Pons (tissue), 1 donor: ENCODE measurements at places on chromosomes 4 and X.

DNA sequence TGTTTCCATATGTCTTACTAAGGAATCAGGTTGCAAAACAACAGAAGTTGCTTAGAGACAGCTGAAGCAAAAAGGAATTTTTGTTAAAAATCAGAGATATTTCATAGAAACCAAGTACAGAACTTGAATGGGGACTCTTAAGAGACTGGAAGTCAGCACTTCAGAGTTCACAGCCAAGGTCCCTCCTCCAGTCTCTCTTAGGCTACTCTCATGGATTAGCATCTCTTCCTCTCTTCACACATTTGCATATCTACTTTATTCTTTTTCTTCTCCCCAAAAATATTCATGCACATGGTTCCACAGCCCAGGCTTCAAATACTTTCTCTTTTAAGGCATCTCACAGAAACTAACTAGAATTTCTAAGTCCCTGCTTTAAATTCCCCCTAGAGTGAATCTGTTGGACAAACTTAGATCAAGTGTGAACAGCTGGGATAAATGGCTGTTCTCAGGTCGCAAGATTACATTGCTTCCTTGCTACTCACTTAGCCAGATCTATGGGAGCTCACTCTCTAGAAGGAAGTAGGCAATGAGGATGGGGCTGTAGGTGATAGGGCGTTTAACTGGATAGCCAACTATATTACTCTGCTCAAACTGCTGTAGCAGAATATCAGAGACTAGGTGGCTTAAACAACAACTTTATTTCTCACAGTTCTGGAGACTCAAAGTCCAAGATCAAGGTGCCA, 73.7 kb upstream of the GALNT7 start:
- no peak for DNase-seq

GRCh38 chrX:129654652-129655546, at the start of gene APLN:
Gene APLN (minus strand): TSS chrX:129654956. CDS start chrX:129654630, 326 bp downstream.
- peak; percentile 46 for DNase-seq

- DNase-seq: no peak
Observed at GRCh38 chr4:7075962-7076695, 8.3 kb upstream of the GRPEL1 start.

- DNase-seq: no peak
Observed at GRCh38 chr4:28754376-28754775, 1893.7 kb downstream of the STIM2 start.

DNA sequence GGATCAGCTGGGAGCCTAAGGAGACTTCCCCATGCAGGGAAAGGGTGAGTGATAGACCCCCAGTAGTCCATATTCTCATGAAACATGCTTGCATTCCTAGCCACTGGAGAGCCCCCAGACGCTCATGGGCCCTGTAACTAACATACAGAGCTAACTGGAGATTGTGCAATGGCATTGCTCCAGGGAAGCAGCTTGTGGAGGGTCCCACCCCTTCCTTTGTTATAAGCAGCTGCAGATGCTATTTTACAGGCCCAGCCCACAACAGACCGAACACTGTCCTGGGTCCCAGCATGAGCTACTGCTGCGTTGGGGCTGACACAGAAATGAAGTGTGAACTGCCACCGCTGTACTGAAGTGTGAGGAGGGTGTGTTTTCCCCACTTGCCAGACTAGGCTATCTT, 1465.7 kb upstream of the DIAPH2 start:
- DNase-seq: no peak

- DNase-seq: no peak
Observed at GRCh38 chr4:10643600-10644425, 40.8 kb downstream of the CLNK start.

DNA sequence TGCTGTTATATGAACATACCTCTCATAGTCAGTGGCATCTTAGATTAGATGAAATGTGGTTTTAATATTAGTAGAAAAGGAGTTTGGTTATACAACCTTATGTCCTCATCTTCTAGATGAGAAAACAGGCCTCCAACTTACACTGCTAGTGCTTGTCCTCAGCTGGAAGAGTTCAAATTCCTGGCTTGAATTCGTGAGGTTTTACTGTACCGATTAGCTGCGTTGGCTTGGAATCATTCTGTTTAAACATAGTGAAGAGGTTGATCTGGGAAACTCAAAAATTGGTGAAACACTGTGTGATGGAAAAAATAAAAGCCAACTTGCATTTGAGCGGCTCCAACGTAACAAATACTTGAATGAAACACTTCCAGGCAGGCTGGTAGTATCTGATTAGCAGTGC, 81.0 kb downstream of the LNX1 start:
- DNase-seq: no peak

DNA sequence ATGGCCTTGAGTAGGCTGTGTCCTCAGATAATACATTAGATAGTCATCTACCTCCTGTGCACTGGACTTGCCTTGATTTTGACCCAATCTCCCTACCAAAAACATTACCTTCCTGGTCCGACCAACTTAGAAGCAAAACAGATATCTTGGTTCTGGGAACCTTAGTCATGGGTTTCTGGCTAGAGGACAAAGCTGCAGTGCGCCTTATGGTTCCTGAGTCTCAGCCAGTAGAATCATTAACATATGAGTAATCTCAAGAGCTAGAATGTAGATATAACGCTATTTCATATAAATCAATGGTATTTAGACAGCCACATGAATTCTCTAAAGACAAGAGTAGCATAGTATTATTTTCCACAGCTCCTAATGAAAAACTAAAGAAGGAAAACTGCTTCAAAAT, 83.1 kb downstream of the GRIA3 start:
- DNase-seq: no peak

- no peak for DNase-seq
Observed at GRCh38 chr4:103032574-103032973, 13.1 kb upstream of the SLC9B1 start.

GRCh38 chrX:111743316-111743715, 62.3 kb downstream of the ALG13 start:
- DNase-seq: no peak

- DNase-seq: peak; percentile 78
Observed at GRCh38 chrX:16671005-16671404, 21.0 kb downstream of the S100G start.

DNA sequence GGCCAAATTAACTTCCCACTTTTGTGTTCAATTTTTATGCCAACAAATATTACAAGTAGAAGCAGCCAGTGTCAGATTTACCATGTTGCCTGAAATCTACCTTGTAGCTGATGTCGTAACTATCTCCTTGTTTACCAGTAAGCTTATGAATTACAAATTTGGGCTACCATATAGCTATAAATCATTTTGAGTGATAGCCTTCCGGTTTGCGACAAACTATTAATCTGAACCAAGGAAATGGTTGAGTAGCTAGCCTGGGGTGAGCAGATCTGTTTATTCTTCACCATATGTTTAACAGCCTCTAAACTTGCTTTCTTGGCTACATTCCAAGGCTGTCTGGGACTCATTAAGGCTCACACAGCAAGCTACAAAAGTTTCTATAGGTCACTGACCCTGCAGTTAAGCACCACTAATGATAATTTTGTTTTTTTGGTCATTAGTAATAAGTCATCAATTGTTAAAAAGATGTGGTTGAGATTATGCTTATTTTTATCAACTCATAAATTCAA, 218.7 kb upstream of the SPOCK3 start:
- DNase-seq: no peak

- no peak for DNase-seq
Observed at GRCh38 chr4:58749206-58749605, 1639.0 kb upstream of the IGFBP7 start.

- no peak for DNase-seq
Observed at GRCh38 chr4:153248641-153249198, 44.5 kb downstream of the TRIM2 start.

- DNase-seq: peak; percentile 88
Observed at GRCh38 chrX:1124531-1124930, 87.9 kb downstream of the CRLF2 start.

- DNase-seq: no peak
Observed at GRCh38 chrX:68912113-68912512, 83.3 kb downstream of the EFNB1 start.

DNA sequence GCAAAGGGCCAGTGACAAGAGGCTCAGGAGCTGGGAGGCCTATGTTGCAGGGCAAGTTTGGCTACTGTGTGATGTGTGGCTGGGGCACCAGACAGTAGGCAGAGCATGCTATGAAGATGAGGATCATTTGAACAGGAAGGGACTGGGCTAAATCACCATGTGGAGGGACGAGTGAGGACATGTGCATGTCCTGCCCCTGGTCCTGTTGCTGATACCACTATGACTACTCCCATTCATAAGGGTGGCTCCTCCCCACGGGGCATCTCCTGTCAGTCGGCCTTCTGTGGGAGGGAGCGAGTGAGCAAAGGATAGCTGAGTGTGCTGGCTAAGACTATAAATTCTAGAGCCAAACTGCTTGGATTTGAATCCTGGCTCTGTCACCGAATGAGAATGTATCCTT, 139.2 kb downstream of the TMEM164 start:
- no peak for DNase-seq

DNA sequence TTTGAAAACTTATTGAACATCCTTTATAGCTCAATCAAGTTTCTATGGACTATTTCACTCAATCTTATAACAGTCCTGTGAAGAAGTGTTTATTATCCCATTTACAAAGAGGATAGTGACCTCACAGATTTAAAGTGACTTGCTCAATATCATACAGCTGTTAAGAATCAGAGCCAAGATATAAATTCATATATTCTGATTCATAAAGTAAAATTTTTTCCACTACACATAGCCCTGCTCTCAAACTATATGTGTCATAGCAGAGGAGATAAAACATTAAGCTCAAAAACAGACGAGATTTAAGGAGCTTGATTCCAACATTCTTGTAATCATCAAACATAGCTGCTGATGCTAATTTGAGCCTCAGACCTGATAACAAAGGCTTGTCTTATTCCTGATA, 226.8 kb downstream of the CAMK2D start:
- no peak for DNase-seq

- DNase-seq: no peak
Observed at GRCh38 chr4:1199556-1200331, 27.4 kb upstream of the SPON2 start.

GRCh38 chr4:143654571-143654970, 45.9 kb downstream of the FREM3 start:
- no peak for DNase-seq

GRCh38 chr4:174764105-174764729, 64.8 kb downstream of the GLRA3 start:
- DNase-seq: peak; percentile 64

- DNase-seq: no peak
Observed at GRCh38 chr4:2911868-2912267, 51.3 kb downstream of the NOP14 start.

DNA sequence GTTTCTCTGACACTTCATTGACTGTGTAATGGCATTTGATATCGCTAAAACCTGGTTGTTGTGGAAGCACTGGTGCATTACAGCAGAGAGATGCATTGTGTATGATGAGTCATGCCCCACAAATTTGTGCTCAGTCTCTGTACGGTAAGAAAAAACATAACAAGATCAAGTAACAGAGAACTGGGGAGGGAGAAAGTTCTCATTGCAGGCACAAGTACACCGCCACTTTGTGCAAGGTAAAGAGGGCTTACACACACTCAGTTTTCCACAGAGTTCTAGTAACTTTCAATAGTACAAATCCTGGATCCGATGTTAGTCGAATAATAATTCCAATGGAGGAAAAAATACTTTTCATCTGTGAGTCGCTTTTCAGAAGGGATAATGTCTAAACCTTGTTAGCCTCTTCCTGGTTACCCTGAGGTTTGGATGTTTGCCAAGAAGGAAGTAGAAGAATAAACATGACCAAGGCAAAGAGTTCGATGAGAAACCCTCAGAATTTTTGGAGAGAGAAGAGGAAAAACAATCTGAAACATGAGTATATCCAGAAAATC, 512.5 kb upstream of the SLIT2 start:
- DNase-seq: no peak

DNA sequence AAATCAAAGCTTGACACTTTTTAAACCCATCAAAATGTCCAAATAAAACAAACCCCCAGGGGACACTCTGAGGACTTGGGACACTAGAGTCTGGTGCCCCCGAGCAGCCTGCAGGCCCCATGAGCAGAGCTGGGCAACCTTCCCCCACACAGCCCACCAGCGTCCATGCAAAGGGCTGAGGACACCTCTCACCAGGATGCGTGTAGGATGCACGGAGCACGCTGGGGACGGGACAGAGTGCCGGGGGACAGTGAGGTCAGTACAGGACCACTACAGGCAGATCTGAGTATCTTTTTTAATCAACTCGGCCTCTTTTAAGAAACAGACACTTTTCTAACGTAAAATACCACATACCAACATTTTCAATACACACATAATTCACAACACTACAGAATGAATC, 6.9 kb downstream of the GAK start:
- DNase-seq: no peak

DNA sequence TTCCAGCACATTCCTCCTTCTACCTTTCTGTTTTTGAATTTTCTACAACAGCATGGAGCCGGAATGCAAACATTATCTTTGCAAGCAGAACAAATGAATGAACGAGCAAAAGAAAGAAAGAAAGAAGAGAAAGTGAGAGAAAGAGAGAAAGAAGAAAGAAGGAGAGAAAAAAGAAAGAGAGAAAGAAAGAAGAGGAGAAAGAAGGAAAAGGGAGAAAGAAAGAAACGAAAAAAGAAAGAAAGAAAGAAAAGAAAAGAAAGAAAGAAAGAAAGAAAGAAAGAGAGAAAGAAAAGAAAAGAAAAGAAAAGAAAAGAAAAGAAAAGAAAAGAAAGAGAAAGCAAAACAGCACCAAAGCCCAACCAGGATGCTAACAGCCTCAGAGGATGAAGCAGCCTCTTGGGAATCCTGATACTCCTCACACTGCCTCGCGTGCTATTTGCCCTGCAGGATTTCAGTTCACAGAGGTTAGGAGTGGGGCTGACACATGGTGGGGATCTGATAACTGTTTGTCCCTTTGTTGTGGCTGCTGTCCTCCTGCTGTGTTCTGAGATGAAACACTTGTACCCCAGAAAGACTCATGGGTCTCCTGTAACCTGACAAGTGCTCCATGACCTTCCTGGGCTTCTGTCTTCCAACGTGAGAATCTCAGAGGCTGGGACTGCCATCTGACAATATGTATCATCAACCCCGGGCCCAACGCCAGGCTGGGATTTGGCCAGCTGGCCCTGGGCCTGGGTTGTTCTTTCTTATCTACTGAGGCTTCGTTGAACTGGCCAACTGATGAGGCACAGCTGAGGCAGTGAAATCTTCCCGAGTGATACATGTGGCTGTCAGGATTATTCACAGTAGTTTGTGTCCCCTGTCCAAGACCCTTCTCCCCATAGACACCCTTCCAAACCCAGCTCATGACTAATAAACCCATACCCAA, 61.0 kb downstream of the SEPSECS start:
- no peak for DNase-seq

DNA sequence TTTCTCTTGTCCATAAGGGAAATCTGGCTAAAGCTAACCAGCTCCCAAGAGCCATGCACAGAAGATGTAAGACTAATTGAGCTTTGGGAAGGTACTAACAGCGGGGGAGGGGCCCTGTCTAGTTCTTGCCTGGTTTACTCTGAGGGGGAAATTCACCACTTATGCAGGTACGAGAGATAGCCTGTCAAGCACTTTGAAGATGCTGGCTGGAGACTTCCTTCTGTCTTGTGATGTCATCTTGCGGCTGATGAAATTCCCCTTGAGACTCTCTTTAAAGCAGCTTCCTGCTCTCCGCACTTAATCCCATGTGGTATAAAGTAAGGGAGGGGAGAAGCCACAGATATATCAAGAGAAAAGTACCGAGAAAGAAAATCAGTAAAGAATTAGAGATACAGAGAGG, 345.3 kb downstream of the MAPK10 start:
- no peak for DNase-seq

GRCh38 chrX:28542791-28543190, 44.5 kb upstream of the IL1RAPL1 start:
- no peak for DNase-seq
